CD4-positive, alpha-beta T cell treated with Interleukin-2 at 100 ng/mL for 4 hours (primary cell): ENCODE measurements at places on chromosomes 11 and 22.

DNA sequence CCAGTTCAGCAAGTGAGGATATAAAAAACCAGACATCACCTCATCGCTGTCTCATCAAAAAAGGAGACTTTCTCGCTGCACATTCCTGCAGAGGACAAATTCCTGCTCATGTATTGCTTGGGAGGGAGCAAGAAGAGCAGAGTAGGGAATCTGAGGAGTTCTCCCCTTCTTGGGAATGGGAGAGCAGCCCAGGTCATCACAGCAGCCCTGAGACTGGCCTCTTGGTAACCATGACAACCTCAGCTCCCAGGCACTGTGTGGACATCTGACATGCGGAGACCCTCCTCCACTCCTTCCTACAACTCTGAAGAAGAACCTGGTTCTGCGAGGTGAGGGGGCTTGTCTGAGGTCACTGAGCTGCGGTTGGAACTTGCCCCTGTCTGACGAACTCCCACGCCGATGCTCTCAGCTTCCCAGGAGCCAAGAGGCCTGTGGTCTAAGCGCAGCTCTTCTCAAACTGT lies 17.9 kb downstream of the RFPL1 start:
- no peak for DNase-seq

- DNase-seq, result no peak
These were observed 153.2 kb upstream of the NARS2 start for GRCh38 chr11:78727816-78728215.

GRCh38 chr11:132032555-132032954 lies 662.1 kb downstream of the NTM start:
- no peak for DNase-seq

- no peak for DNase-seq
These were observed 19.9 kb downstream of the ASPHD2 start for GRCh38 chr22:26448941-26449340.

DNA sequence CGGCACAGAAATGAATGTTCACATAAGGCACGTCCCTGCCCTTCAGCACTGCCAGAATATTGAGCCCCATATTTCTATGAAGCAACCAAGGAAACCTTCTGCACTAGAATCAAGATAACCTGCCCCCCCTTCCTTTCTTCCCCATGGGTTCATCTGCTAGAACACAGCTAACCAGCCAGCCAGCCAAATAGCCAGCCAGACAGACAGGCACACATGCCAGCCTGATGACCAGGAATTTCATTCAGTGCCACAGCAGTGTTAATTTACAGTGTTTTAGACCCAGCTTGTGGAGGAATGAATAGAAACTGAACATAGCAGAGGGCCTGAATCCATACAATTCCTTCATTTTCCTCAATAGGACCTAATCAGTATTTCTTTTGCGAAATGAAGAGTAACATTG lies 57.0 kb downstream of the TENM4 start:
- no peak for DNase-seq

GRCh38 chr11:3203221-3204043 lies 15.2 kb downstream of the MRGPRG start:
- no peak for DNase-seq

- DNase-seq, result no peak
These were observed 21.6 kb upstream of the C11orf96 start for GRCh38 chr11:43920598-43921419.
